ENCODE measurements at places on chromosomes 6 and 20. TPM values are rescaled to one million over a fixed set of nuclear protein-coding genes. Genes with fewer than 3 reads are reported as not detected.
A peak's percentile ranks its signal among the peaks of the same experiment; 100 is the strongest.

DNA sequence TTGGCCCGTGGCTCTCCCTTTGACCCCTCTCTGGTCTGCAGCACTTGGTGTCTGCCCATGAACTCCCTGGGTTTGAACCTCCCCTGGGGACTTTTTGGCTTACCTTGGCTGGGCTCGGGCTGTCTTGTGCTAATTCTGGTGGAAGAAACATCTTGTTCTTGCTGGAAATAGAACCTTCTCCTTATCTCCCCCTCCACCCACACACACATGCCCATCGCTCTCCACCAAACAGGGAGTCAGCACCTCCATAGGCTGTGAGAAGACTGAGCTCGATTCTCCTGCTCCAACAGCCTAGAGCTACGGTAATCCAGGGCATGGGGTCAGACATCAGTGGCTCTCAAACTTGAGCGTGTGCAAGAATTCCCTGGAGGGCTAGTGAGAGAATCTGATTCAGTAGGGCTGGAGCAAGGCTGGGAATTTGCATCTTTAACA, 114.4 kb upstream of the SLC22A23 start:
- no peaks in the 10 kb centered on the region for H3K36me3 ChIP-seq
- no peak overlapping the region for H3K27ac ChIP-seq
- DNase-seq: no peak
- peaks cover 8% of the 10 kb centered on the region for H3K27me3 ChIP-seq

GRCh38 chr6:156659822-156660198, 117.4 kb upstream of the ARID1B start:
- H3K27me3 ChIP-seq: no peaks in the 10 kb centered on the region
- no peaks in the 10 kb centered on the region for H3K36me3 ChIP-seq
- H3K4me1 ChIP-seq: no peaks in the 10 kb centered on the region
- DNase-seq: no peak
- H3K27ac ChIP-seq: no peak overlapping the region

The ABHD16B gene
- not detected for total RNA-seq

- H3K36me3 ChIP-seq: no peaks in the 10 kb centered on the region
- DNase-seq: no peak
- no peaks in the 10 kb centered on the region for H3K4me1 ChIP-seq
- H3K4me3 ChIP-seq: no peak overlapping the region
- no peak overlapping the region for H3K27ac ChIP-seq
Observed at GRCh38 chr6:13166916-13167315, 161.4 kb downstream of the TBC1D7 start.

- no peaks in the 10 kb centered on the region for H3K36me3 ChIP-seq
- peaks cover 3% of the 10 kb centered on the region for H3K4me1 ChIP-seq
- H3K27me3 ChIP-seq: no peaks in the 10 kb centered on the region
Observed at GRCh38 chr6:14912226-14912625, 333.6 kb upstream of the JARID2 start.

The PNLDC1 gene
- total RNA-seq: not detected

The GJA10 gene
- total RNA-seq: not detected

The FAM83B gene
- under 0.01 TPM for total RNA-seq

DNA sequence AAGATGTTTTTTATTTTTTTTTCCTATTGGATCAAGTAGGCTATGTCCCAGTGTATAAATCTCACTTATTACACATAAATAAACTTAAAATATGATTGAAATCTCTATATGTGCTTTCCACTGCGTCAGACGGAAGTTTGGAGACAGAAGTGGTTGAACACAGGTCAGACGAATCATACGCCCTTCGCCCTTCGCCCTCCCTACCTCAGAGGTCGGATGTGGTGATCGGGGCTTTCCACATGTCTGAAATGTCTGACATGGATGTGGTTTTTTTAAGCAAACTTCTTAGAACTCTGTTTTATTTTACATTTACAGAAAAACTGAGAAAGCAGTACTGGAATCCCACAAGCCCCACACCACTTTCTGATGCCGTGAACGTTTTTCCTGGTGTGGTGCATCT, 344.4 kb downstream of the THBS2 start:
- no peak overlapping the region for H3K4me3 ChIP-seq
- no peak overlapping the region for H3K27ac ChIP-seq
- DNase-seq: no peak

DNA sequence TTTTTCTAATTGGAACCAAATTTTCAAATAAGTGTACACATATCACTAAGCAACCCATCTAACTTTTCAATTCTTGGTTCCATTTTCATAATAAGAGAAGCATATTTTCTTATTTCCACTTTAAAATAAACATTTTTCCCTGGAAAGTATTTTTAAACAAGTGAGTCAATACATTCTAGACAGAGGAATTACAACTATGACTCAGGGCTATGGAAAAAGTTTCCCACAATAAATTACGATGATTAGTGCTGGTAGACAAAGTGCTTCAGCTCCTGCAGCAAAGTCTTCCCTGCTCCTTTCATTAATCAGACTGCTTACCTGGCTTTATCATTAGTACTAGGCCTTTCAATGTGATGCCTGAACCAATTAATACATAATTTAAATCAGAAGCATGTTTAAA, 322.5 kb downstream of the HACE1 start:
- no peak overlapping the region for H3K4me3 ChIP-seq
- DNase-seq: peak; percentile 80
- no peaks in the 10 kb centered on the region for H3K36me3 ChIP-seq
- no peak overlapping the region for H3K27ac ChIP-seq
- no peaks in the 10 kb centered on the region for H3K27me3 ChIP-seq

The TXNDC5 gene
- 253 TPM for total RNA-seq

- H3K36me3 ChIP-seq: no peaks in the 10 kb centered on the region
- no peak for DNase-seq
- no peak overlapping the region for H3K4me3 ChIP-seq
- H3K4me1 ChIP-seq: no peaks in the 10 kb centered on the region
Observed at GRCh38 chr6:96604420-96604819, 41.5 kb downstream of the FHL5 start.

DNA sequence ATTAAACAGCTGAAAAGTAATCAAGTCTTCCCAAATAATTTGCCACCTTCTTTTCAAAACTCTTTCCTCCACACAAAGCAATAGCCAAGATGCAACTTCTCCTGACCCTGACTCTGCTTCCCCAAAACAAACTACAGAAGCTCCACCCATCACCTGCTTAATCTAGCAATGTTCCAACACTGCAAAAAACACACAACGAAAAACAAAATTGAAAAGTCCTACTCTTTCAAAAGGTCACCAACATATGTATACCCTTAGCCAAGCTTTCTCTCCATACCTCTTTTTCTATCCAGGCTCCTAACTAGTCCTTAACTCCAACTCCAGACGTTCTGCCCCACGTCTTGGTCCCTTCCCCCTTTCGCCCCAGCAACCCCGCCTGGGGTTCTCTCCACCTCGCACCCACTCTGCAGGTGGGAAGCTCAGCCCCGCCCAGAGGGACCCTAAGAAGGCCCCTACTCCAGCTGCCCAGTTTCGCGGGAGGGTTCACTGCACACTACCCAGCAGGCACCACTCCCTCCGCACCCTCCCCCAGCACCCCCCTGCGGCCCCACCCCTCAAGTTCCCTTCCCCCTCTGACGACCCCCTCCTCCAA, 717 bp downstream of the CSNK2A1 start:
- DNase-seq: no peak
- H3K27ac ChIP-seq: peak overlapping the region; percentile 90
- peaks cover 2% of the 10 kb centered on the region for H3K4me1 ChIP-seq
- peaks cover 3% of the 10 kb centered on the region for H3K36me3 ChIP-seq
- H3K4me3 ChIP-seq: peak overlapping the region; percentile 88
- peaks cover 3% of the 10 kb centered on the region for H3K27me3 ChIP-seq

DNA sequence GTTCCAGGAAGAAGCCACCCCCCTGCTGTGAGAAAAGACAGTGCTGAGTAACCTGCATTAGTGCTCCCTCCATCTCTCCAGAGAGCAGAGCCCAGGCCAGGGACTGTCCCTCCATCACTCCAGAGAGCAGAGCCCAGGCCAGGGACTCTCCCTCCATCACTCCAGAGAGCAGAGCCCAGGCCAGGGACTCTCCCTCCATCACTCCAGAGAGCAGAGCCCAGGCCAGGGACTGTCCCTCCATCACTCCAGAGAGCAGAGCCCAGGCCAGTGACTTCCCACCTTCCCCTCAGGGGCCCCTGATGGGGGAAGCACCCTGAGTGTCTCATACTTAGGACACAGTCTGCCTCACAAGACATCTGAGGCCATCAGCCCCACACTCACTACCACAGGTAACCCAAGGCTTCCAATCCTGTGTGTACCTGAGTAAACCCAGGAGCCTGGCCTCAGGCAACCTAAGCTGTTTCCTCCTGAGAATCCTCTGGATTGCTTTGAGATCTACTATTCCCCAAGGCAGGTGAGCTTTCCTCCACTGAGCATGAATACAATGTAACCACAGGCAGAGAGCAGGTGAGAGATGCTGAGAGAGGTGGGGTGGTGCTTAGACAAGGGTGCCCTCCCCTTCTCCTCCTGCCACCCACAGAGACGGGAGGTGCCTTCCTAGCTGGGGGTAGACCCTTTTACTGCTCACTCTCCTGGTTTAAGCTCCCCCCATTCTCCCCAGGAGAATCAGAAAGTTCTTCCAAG, 4.9 kb downstream of the TBXT start:
- no peak overlapping the region for H3K27ac ChIP-seq
- no peak for DNase-seq
- peaks cover 6% of the 10 kb centered on the region for H3K27me3 ChIP-seq
- no peak overlapping the region for H3K4me3 ChIP-seq
- H3K4me1 ChIP-seq: no peaks in the 10 kb centered on the region
- no peaks in the 10 kb centered on the region for H3K36me3 ChIP-seq

- H3K4me1 ChIP-seq: no peaks in the 10 kb centered on the region
- H3K4me3 ChIP-seq: no peak overlapping the region
- no peak for DNase-seq
- H3K27ac ChIP-seq: no peak overlapping the region
- no peaks in the 10 kb centered on the region for H3K36me3 ChIP-seq
- no peaks in the 10 kb centered on the region for H3K27me3 ChIP-seq
Observed at GRCh38 chr6:131215219-131215618, 80.0 kb downstream of the AKAP7 start.

The GSTA3 gene
- total RNA-seq: not detected
